ENCODE measurements at places on chromosomes 3 and 15. TPM values are rescaled to one million over a fixed set of nuclear protein-coding genes. Genes with fewer than 3 reads are reported as not detected.
A peak's percentile ranks its signal among the peaks of the same experiment; 100 is the strongest.

DNA sequence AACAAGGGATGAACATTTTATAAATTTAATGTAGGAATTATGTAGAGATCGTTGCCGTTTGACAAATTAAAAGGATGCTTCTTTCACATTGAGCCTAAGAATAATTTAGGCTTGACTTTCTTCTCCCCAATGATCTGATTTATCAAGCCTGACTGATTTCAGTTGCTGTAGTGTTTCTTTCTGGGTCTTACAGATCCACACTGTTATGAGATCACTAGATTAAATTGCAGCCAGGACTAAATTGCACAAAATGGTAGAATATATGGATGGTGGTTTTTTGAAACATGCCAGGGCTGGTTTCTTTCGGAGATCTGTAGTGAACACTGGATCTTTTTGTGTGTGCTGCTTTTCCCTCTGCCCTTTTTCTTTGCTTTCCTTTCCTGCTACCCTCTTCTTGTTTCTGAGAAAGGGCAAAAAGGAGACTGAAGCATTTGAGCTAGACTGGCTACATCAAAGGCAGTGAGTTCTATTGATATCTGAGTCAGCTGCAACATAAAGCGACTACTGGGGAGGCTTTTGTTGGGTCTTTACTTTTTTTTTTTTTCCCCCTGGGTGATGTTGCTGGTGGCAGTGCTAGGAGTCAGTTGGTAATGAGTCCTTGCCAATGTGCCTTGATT, 83.0 kb downstream of the AKAP13 start:
- no peak for DNase-seq

- DNase-seq = no peak
Observed at GRCh38 chr15:46671336-46671735, 1036.5 kb downstream of the SQOR start.

DNA sequence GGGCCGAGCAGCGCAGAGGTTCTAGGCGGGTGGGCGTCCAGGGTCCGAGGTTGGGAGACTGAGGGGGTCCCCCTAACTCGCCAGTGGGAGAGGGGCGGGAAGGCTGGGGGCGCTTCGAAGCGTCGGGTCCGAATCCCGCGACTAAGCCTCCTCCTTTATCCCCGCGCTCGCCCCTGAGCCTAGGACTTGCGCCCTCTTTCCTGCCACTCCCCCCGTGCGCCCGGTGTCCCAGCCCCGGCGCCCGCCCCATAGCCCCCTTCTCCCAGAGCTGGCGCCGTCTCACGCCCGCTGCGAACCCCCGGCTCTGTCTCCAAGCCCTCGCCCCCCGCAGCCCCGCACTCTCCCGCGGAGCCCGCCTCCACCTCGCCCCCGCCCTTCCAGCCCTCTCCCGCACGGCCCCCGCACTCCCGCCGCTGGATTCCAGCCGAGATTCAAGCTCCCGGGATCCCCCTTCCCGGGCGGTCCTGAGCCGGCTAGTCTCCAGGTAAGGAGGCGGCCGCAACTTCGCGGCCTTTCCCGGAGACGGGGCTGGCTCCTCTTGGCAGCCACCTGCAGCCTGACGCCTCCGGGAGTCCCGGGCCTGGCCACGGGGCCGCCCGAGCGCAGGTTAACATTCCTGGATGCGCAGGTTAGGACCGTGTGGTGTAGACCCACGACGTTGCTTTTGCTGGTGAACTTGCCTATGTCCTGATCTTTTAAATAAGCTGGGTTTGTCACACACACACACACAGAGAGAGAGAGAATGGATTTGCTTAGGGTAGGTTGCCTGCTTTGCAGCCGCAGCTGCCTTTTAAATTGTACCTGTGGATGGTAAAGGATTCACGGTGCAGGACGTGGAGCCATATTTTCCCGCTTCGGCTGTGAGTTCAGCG, 563 bp downstream of the PXYLP1 start:
- peak; percentile 34 for DNase-seq

- no peak for DNase-seq
Observed at GRCh38 chr3:129628169-129628522, 21.7 kb upstream of the PLXND1 start.

The SPRED1 gene
- 1.1 TPM for total RNA-seq

The DET1 gene
- 1.3 TPM for total RNA-seq

The PTH1R gene
- total RNA-seq = not detected

The DPPA2 gene
- total RNA-seq = not detected

Measured in activated naive CD4-positive, alpha-beta T cell treated with anti-CD3 and anti-CD28 coated beads, Interleukin-2, amount 50 U/mL, for 72 hours (primary cell).